Tongue (tissue), 3 donors: ENCODE measurements at places on chromosomes 2 and 18. TPM values are rescaled to one million over a fixed set of nuclear protein-coding genes. Genes with fewer than 3 reads are reported as not detected.
A peak's percentile ranks its signal among the peaks of the same experiment; 100 is the strongest.

The GDF7 gene
- 0.82 TPM for total RNA-seq

The PRKRA gene
- 59.8 TPM for total RNA-seq

The SP140 gene
- total RNA-seq: 1.7 TPM

The ARHGAP28 gene
- 26.0 TPM for total RNA-seq

The TGFA gene
- total RNA-seq: 6.3 TPM

The M1AP gene
- 4.6 TPM for total RNA-seq

The FOXI3 gene
- total RNA-seq: 0.31 TPM

The ADCYAP1 gene
- 3.7 TPM for total RNA-seq

GRCh38 chr2:200788121-200788718 is 23.5 kb upstream of the BZW1 start:
- DNase-seq: no peak

GRCh38 chr2:138716183-138716582 is 64.0 kb downstream of the NXPH2 start:
- DNase-seq: no peak

GRCh38 chr2:197784956-197785941 is at the start of gene BOLL:
Gene BOLL (minus strand): TSS chr2:197785319. CDS start chr2:197781850, 3,469 bp downstream.
- DNase-seq: no peak

- DNase-seq: no peak
Observed at GRCh38 chr2:237194081-237194480, 108.4 kb downstream of the COPS8 start.

DNA sequence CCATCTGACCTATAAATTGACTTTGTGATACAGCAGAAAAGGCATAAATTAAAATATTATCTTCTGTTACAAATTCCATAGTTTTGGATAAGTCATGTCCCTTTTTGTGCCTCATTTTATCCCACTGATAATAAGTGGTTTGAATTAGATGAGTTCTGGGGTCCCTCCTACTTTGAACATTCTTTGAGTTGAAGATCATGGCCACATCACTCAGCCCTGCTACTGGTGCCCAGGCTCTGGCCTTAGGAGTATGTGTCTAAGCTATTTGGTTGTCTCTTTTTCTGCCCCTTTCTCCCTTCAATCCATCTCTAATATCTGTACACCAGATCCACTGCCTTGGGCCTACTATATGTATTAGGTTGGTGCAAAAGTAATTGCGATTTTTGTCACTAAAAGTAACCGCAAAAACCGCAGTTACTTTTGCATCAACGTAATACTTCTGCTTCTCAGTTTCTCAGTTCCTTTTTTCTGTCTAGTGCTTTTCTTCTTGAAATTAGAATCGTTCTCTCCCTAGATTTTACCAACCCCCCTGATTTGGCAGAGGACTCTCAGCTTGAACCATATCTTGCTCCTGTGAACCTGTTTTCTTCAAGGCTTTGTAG is 362.5 kb upstream of the TNP1 start:
- DNase-seq: no peak

GRCh38 chr2:188893972-188894371 is 80.2 kb upstream of the COL3A1 start:
- DNase-seq: no peak

DNA sequence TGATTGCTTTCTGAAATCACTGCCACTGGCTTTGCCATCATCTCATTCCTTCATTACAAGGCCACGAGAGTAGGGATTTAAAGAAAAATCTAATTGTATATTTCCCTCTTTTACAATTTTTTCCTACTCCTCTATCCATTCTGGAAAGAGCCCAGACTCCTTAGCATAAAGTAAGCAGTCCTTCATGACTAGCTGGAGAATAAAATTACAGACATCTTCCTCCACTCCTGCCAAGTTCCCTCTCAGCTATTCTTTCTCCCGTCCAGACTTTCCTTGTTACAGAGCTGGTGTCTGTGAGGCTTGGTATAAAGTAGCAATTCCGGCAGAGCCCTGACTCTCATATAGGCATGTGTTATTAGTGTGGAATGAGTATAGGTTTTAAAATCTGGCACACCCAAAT is 806.8 kb downstream of the PLCL1 start:
- DNase-seq: peak; percentile 40

DNA sequence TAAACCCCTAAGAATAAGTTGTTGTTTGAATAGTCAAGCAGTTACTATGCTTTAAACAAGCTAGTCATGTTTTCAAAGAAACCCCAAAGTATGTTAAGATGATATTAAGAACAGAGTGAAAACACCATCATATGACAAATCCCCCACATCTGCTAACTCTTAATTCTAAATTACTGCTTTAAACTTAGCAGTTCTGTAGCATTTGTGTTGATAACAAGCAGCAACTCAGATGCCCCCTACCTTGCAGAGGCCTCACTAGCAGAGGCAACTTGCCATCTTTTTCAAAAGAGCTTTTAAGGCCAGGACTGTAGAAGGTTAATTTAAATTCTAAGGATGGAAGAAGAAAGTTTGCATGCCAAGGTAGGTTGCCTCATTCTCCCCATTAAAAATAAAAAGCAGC is 376.2 kb downstream of the SETBP1 start:
- no peak for DNase-seq

GRCh38 chr18:13536578-13536977 is 189.8 kb downstream of the FAM210A start:
- DNase-seq: no peak

DNA sequence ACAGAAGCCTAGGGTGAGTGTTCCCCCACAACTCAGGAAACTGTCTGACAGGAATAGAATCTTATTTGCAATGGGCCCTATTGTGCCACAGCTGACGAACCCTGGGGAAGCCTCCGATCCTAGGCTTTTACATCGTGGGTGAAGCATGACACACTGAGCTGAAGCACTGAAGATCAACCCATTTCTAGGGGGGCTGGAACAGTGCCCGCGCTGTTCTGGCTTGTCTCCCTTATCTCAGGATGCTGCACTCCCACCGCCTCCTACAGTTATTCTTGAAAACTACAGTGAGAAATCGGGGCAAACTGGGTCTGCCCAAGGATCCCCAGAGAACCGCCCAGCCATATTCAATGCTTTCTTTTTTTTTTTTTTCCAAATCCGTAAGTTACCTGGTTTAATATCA is 41.1 kb downstream of the NETO1 start:
- no peak for DNase-seq

DNA sequence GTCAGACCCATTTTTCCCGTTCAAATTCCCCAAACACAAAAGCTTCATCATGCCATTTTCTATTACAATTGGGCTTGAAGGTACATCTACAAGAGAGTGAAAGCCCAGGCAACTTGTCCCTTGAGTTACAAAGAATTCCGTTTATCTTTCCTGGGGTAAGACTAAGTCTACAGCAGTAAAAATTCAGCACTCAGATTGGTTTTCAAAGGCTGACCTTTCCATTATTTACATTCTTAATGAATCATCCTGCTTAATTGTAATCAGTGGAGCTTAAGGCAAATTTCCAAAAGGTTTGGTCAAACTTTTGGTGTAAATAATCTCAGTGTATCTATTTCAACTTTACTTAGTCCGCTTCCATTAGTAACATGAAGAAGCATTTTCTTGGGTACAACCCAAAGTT is 33.4 kb upstream of the ST3GAL5 start:
- DNase-seq: no peak

DNA sequence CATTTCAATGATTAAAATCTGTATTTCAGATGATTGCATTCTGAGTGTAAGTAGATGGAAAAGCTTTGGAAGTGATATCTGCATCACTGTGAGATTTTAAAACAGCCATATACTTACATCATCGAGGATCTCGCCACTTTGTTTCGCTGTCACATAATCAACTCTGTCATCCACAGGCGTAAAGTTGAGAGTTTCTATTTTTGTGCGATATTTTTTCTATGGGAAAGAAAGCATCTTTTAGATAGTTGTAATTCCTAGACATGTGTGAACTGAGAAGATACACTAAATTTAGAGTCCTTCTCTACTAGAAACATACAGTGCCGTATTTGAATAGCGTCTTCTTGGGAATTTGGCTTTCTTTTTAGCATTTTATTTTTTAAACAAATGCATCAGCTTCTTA is 158.8 kb downstream of the RIF1 start:
- DNase-seq: no peak

- DNase-seq: no peak
Observed at GRCh38 chr2:119062652-119063051, 95.9 kb downstream of the C1QL2 start.

GRCh38 chr18:21391074-21391673 is 149.1 kb downstream of the GREB1L start:
- no peak for DNase-seq

DNA sequence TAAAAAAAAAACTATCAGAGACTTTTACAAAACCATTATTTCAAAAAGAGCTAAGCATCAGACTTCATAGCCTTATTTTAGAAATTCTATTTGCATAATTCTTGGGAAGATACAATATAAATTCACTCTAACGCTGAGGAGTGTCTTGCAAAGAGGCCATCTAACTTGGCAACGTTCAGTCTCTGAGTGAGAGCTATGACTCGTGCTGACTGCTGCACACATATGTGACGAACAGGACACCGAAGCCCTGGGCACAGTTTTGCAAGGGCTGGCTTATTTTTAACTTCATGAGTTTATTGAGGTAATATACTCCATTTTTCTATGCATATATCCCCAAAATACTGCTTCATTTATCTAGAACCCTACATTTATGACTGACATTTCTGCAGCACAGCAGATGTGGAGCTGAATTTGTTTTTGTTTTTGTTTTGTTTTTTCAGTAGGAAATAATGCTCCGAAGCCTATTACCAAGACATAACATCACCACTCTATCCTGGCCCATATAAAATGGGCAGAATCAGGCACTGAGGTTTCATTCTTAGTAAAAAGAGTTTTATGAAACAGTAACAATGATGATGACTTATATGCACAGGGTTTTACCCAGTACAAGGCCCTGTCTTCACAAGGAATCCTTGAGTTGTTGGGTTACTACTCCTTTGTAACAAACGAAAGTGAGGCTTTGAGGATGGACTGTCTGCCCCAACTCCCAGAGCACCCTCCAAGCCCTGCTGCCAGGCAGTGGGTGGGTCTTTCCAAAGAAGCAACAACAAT is 68.3 kb downstream of the CRACDL start:
- no peak for DNase-seq

DNA sequence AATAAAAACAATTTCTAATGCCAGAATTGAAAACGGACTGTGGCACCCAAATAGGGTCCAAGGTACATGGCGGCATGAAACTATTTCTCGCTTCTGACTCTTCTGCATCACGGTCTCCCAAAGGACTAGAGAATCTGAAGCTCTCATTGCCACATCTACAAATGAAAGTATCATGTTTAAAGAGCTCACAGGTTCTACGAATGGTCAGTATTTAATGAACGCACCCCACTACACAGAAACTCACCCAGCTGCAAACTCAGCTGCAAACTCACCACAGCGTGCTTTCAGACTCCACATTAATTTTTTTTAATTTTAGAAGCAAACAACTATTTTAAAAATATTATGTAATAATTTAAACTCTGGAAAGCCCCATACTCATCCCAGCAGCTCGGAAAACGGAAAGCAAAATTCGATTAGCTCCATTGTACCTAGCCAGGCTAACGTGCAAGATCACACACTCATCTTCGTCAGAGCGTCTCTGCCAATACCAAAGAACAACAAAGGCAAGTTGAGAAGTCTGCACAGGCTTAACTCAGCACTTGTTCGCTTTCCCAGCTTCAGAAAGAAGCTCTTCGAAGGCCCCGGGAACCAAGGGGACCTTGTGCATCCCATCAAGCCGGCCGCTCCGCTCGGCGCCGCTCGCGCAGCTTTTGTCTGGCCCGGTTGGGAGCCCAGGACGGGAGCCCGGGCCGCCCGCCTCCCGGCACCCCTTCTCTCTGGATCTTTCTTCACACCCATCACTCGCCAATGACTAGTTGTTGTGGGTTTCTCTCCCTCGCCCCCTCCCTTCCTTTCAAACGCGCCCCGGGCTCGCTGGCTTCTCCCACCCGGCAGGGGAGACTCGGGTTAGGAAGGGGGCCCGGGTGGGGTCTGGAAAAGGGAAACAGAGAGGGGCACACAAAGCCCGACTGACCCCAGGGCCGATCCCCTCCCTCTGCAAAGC is 785 bp downstream of the CLASP1 start:
- DNase-seq: peak; percentile 78

DNA sequence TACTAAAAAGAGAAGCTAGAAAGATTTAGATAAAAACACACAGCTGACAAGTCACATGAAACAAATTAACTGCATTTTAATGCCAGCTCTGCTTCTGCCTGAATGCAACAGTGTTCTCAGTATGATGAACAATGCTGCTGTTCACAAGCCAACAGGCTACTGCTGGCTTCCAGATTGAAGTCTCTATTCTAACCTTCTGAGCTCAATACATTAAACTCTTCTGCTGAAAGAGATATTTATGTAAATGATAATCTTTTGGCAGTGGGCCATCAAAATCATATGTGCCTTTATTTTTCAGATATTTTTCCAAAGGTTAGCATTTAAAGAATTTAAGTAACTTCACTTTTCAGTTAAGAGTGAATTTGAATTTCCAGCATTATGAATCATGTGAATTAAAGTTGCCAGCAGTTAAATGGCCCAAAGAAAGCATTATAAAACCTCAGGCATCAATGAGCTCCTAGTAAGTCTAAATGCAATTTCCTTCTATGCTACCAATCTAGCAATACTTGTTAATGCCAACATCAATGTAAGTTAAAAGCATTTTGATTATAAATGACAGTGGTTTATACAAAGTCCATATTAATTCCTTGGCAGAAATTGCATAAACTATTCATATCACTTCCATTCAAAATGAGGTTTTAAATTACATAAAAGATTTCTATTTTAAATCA is 72.4 kb downstream of the ID2 start:
- DNase-seq: peak; percentile 55
